ENCODE measurements at places on chromosomes 3 and 15.

- no peak for DNase-seq
Observed at GRCh38 chr3:150215616-150216015, 192.5 kb upstream of the TSC22D2 start.

DNA sequence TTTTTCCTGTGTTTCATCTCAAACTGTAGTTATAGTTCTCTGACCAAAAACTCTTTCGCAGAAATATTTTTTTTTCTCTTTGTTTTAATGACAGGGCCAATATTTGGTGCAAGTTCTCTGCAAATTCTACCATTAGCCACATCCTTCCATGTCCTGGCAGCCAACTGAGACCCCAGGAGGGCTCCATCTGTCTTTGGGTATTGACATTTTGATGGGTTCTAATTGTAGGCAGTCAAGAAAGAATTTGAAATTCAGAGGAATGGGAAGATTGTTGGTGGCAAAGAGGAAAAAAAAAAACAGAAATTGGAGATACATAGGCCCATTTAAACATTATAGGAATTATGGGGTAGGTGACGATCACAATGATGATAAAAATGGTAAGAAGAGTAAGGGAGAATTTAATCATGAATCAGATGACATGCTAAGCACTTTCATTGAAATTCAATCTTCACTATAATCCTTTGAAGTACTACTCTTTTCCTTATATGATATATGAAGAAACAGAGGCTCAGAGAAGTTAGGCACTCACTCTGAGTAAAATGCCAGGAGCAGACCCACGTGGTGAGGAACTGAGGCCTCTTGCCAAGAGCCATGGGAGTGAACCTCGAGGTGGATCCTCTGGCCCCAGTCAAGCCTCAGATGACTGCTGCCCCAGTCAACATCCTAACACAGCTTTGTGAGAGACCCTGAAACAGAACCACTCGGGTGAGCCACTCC is 151.4 kb downstream of the PDZRN3 start:
- DNase-seq = no peak

GRCh38 chr3:45487508-45487907 is 99.1 kb downstream of the LARS2 start:
- no peak for DNase-seq

- no peak for DNase-seq
Observed at GRCh38 chr3:195034101-195034500, 236.9 kb downstream of the XXYLT1 start.

- no peak for DNase-seq
Observed at GRCh38 chr3:51955893-51956770, 951 bp downstream of the GPR62 start.

GRCh38 chr3:170735821-170736220 is 134.2 kb downstream of the RPL22L1 start:
- DNase-seq = no peak

GRCh38 chr3:159169828-159170227 is 368.0 kb downstream of the MFSD1 start:
- peak; percentile 16 for DNase-seq

DNA sequence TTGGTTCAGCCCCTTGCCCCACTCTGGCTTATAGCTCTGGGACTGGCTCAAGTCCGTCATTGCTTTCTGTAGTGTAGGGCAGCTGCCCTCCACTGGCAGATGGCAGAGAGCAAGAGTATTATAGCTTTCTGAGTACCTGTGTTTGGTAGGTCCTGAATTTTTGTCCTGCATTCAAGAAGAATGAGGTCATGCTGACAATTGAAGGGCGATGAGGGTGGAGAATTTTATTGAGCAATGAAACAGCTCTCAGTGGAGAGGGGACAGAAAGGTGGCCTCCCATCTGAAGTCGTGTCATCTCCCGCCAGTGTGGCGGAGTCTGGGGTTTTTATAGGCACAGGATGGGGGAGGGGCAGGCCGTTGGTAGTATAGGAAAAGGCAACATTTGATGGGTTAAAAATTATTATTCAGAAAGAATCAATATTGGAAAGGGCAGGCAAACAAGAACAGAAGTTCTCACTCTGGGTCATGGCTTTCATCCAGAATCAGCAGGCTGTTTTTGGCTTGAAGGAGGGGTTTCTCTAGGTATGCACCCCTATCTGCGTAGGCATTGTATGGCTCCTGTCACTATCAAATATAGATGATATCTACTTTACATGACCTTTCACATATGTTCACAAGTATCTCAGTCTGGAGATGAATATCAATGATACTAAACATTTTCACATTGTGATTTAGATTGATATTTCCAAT is 1239.7 kb upstream of the ALCAM start:
- DNase-seq = no peak

GRCh38 chr15:92020207-92020606 is 166.7 kb downstream of the SLCO3A1 start:
- no peak for DNase-seq

Measured in astrocyte of the cerebellum (primary cell).